ENCODE measurements at places on chromosomes 1 and 21. TPM values are rescaled to one million over a fixed set of nuclear protein-coding genes. Genes with fewer than 3 reads are reported as not detected.

The MYOG gene
- total RNA-seq: not detected

The CAMSAP2 gene
- 32.9 TPM for total RNA-seq

The CD48 gene
- not detected for total RNA-seq

The YRDC gene
- 13.3 TPM for total RNA-seq

The SLAMF8 gene
- total RNA-seq: not detected

The KCNJ10 gene
- not detected for total RNA-seq

The EXO1 gene
- total RNA-seq: 1.6 TPM

The ELAVL4 gene
- not detected for total RNA-seq

The OR2T35 gene
- total RNA-seq: not detected

The FCMR gene
- 0.13 TPM for total RNA-seq

The SLC9A1 gene
- total RNA-seq: 18.7 TPM

The NPR1 gene
- total RNA-seq: 1.0 TPM

The KRTAP11-1 gene
- not detected for total RNA-seq

The WNT3A gene
- not detected for total RNA-seq

The LORICRIN gene
- not detected for total RNA-seq

The CHIT1 gene
- total RNA-seq: 0.13 TPM

The NMNAT2 gene
- 2.3 TPM for total RNA-seq

The PEX14 gene
- 13.4 TPM for total RNA-seq

The ALX3 gene
- total RNA-seq: not detected

The AVPR1B gene
- total RNA-seq: not detected

The PLA2G5 gene
- 0.52 TPM for total RNA-seq

The ERVH48-1 gene
- total RNA-seq: not detected

The BTBD19 gene
- total RNA-seq: 18.0 TPM

The MCOLN2 gene
- total RNA-seq: 0.85 TPM

The ADORA3 gene
- total RNA-seq: not detected

Data from smooth muscle cell of the pulmonary artery (primary cell).